ENCODE measurements at places on chromosomes 5 and 9.

DNA sequence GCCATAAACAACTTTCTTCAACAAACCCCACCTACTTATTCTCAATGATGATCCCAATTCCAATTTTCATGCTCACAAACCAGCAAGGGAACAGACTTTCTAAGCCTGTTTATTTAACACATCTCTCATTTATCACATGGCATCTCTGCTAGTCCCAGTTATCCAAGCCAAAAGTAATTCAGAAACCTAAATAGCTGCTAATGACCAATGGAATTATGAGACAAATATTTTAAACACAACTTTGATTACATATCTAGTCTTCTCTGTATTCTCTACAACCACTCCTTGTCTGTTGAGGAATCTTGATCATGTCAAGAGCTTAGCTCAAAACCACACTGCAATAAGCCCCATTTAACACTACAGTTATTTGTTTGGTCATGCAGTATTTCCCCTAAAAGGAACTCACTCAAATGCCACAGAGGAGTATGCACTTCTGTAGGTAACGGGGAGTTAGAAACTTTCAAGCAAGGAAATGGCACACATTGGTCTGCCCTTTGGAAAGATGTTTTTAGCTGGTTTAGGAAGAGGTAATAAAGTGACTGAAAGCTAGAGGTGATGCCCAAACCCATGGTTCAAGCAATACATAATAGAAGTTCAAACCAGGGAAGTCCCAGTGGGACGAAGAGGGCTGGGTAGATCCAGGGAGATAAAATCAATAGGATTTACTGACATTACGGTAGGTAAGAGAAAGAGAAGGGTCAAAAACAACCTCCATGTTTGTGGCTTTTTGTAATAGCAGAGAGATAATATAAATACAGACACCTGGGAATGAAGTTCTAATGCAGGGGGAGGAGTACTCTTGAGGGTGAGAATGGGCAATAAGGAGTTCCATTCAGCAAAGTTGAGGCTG lies 42.1 kb upstream of the HTR4 start:
- DNase-seq, result no peak

GRCh38 chr5:139457653-139458306 lies 4.8 kb downstream of the ECSCR start:
- DNase-seq, result no peak

- no peak for DNase-seq
Measured at GRCh38 chr5:21810737-21811316, 1042.3 kb downstream of the CDH12 start.

DNA sequence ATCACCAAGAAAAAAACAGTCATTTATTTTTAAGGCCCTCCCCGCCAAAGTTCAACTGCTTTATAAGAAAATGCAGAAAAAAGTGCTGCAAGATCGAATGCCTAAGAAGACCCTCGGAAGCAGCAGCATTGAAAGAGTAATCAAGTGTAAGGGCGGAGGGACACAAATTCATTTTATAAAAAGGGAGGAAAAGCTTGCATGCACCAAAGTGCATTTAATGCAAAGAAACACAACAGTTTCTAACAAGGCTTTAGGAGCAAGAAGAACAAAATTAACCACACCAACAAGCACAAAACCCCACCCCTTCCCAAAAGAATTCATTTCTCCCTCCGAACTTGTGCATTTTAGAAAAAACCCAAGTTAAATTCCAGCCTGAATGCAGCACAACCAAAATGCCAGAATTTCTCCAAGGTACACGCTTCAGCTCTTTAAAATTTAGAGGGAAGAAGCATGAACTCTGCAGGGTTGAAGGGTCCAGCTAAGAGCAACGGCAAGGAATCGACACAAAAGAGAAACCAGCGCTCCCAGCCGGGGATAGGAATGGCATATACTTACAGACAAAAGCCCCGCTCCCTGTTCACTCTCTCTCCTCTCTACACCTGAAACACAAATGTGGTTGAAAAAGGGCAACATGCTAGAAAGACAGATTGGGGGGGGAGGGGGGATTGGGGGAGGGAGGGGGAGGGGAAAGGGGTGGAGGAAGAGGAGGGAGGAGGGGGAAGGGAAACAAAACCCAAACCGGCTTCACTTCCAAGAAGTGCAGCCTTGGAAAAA lies at the start of gene NREP:
Gene NREP, minus strand, starts transcription at position 614 of the 774 bp plus-strand sequence. CDS start 1,422 bp downstream, outside the sequence.
- DNase-seq, result no peak

GRCh38 chr9:93951655-93952118 lies 3.5 kb downstream of the BARX1 start:
- no peak for DNase-seq

DNA sequence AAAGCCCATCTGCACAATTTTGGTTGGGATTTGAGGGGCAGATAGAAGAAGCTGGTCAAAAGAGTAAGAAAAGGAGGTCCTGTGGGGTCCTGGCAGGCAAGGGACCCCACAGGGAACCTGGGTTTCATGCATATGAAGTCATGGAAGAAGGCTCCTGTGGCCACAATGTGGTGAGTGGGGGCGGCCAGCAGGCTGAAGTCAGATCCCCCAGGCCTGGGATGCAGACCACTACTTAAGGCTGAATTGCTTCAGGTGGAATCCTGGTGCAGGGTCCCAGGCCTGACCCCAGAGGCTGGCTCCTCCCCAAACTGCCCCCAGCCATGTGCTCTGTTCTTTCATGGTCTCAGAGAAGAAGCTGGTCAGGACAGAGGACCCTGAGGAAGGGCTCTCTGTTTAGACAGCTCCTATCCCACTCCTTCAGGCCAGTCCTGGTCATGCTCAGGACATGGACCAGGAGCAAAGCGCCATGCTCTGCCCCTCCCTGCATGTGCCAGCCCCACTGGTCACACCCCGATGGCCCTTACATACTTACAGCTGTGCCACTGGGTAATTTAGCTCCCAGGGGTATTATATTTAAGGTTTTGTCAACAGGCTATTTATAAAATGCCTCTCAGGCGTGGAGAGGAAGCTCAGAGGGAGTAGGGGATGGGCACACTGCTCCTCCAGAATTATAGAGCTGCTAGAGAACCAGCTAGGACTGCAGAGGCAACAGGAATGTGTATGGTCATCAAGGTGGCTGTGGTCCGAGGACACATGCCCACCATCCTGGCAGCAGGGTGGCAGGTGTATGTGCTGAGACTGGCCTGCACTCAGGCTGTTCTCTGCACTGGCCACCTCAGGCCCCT lies 33.4 kb downstream of the C5orf15 start:
- DNase-seq, result no peak

DNA sequence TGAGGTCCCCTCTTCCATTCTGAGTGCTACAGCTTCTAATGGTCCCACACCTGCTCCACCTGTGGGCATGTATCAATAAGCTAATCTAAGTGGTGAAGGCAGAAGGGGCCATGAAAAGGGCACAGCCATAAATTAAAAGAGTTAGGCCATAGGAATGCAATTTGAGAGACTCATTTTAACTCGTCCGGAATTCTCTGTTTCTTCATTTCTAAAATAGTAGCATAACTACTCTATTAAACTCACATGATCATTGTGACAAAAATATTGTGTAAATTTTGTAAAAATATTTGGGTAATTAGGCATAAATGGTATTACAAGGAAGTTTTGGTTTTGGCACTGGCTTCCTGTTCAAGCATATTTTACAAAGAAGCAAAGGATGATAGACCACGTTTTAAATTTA lies 103.1 kb upstream of the TXNDC8 start:
- DNase-seq, result no peak

DNA sequence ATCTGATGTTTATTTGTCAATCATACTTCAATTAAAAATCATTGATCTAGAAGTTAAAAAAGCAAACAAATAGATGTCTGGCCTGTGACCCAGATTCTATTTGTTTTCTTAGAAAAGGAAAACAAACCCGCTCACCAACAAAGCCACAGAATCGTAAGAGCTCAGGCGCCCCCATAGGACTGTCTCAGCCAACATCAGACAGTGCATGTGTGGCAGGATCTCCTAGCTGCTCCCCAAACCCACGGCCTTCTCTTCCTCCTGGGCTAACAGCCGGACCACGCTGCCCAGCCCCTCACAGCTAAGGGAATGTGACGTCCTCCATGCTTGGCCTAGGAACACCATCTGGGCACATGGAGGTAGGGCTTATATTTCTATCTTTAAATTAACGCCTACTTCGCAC lies 19.4 kb downstream of the OR2Y1 start:
- no peak for DNase-seq

- DNase-seq, result peak; percentile 26
Measured at GRCh38 chr9:132169672-132170392, 8.0 kb downstream of the NTNG2 start.

- no peak for DNase-seq
Measured at GRCh38 chr5:5370059-5370774, 52.3 kb upstream of the ICE1 start.

GRCh38 chr9:116286297-116286696 lies 132.7 kb downstream of the PAPPA start:
- no peak for DNase-seq

DNA sequence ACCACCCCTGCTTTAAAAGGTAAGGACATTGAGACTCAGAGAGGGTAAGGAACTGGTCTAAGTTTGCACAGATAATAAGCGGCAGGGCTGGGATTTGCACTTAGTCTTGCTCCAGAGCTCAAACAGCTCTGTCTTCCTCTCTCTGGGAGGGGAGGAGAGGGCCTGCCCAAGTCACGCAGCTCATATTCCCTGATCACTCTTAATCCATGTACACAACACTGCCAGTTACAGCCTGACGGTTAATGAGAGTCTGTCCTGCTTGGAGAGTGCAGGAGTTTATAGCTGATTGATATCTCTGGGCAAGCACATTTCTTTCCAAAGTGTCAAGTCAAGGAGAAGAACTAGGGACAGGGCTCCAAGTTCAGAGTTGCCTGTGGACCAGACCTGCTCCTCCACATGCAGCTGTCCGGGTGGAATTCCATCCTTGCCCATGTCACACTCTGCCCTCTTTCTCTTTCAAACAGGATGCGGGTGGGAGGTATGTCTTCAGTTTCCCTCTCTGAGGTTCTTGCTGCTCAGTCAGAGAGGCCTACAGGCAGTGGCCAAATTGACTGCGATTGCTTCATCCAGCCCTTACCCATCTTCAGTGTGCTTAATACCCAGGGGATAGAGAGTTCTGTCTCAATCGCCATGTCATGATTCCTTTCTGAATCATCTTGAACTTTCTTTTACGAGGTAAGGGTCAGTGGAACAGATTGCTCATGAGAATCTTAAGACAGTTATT lies 54.5 kb downstream of the GALNT12 start:
- no peak for DNase-seq

GRCh38 chr9:89212171-89212570 lies 33.6 kb upstream of the SHC3 start:
- DNase-seq, result no peak

- DNase-seq, result no peak
Measured at GRCh38 chr5:149831492-149831891, 101.4 kb downstream of the PPARGC1B start.

DNA sequence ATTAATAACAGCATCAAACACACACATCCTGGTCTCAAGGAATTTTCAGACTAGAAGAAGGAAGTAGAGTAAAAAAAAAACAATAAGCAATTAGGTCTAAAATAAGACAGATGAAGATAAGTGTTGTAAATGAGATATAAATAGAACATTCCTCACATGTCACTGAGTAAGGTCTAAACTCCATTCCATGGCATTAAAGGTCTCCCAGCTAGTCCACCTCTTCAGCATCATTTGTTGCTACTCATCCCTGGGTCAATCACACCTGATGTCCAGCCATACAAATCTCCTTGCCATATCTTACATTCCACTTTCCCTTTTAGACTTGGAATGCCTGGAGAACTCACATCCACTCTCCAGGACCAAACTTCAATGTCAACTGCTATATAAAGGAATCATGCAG lies 214.1 kb upstream of the KLF4 start:
- DNase-seq, result no peak

GRCh38 chr5:53442961-53443360 lies 37.5 kb upstream of the FST start:
- no peak for DNase-seq

DNA sequence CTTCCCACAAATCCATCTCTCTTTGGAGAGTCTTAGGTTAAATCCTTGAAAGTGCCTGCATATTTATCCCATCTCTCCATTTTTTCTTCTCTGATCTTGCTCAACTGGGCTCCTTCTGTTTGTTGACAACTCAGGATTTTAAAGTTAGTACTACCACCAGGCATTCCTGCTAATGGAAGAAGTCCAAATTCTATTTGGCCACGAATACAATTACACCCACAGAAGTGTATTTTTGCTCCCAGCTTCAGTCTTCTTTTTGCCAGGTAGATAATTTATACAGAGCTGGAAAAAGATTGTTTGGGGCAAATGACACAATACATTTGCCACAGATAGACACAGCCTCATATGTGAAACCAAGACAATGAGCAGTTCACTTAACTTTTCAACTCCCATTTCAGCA lies 74.8 kb downstream of the CETN3 start:
- DNase-seq, result no peak

- DNase-seq, result no peak
Measured at GRCh38 chr9:88342246-88342645, 46.0 kb upstream of the SPIN1 start.

GRCh38 chr5:89946916-89947315 lies 462.6 kb downstream of the CETN3 start:
- no peak for DNase-seq
